ENCODE measurements at places on chromosomes 2 and 18. TPM values are rescaled to one million over a fixed set of nuclear protein-coding genes. Genes with fewer than 3 reads are reported as not detected.

Gene PTMA
- 1,116 TPM for total RNA-seq

- no peak for DNase-seq
Measured at GRCh38 chr2:159265171-159265576, 21.3 kb downstream of the WDSUB1 start.

GRCh38 chr2:14634489-14635390 lies 2.2 kb downstream of the LRATD1 start:
- peak; percentile 82 for DNase-seq

- no peak for DNase-seq
Measured at GRCh38 chr2:74525717-74526648, at the start of gene DQX1. Gene DQX1 (minus strand): TSS chr2:74526231. CDS start chr2:74525729, 502 bp downstream.

- no peak for DNase-seq
Measured at GRCh38 chr2:235864733-235865515, 303.3 kb downstream of the GBX2 start.

DNA sequence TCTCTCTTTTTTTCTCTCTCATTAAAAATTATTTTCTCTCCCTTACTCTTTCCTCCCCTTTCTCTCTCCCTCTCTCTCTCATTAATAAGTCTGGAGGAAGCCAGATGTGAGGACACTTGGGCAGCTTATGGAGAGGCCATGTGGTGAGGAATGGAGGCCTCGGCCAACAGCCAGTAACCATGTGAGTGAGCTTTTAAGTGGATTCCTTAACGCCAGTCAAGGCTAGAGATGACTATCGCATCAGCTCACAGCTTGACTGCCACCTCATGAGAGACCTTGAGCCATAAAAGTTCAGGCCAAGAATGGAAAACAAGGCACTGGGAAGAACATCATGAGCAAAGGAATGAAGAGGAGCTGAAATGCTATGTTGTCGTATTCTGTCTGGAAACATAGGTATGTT lies 39.1 kb downstream of the ETAA1 start:
- no peak for DNase-seq

DNA sequence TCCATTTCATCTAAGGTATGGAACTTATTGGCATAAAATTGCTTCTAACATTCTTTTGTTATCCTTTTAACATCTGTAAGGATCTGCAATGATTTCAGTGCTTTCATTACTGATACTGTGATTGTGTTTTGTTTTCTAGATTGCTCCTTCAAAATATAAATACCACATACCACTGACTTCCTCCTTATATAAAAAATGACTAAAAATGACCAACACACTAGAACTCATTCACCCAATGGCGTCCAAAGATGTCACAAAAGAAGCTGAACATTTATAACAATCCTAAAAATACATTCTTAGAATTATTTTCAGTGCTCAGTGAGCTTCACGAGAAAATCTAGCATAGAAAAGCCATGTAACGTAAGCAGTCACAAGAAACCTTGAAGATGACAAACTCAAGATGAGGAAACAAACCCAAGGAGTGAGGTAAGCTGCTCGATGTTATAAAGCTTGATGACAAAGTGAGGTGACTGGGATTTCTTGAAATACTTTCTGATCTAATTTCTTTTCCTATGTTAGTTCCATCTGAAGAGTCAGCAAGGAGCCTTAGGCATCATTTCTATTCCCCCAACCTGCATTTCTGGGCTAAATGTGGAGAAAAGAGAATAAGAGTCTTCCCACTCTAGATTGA lies 42.6 kb downstream of the PNO1 start:
- no peak for DNase-seq

- DNase-seq, result no peak
Measured at GRCh38 chr2:149364839-149365238, 34.5 kb downstream of the LYPD6 start.

DNA sequence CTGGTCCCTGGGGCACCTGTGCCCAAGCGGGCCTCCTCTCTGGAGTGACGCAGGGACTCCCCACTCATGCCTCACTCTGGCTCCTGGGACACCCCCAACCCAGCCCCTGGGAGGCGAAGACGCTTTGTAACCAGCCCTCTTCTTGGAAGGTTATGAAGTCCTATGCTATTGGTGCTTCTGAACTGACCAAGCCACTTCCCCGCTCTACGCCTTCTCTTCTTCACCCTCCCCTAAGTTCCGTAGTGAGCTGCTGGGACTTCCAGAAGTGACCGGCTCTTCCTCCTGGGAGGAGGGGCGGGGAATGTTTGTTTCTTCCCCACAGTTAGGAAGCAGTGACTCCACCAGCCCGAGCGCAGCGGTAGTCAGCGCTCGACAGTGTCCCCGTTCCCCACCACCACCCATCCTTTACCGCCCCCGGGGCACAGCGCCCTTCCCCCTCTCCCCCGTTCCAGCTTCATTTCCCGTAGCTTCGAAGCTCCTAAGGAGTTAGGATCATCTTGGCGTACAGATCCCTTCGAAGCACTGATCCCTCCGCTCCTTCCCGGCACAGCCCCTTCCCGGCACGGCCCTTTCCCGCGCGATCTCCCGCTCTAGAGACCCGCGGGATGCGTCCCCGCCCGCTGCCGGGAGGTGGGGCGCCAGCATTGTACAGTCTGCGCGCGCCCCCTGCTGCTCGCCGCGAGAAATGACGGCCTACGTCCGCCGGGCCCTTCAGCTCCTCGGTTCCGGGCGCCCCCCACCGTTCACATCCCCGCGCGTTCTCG lies 25.3 kb upstream of the NOTO start:
- DNase-seq, result peak; percentile 92

GRCh38 chr2:232492236-232492848 lies 4.7 kb upstream of the ECEL1 start:
- no peak for DNase-seq

GRCh38 chr2:224134003-224134734 lies 95.1 kb upstream of the SERPINE2 start:
- DNase-seq, result no peak

DNA sequence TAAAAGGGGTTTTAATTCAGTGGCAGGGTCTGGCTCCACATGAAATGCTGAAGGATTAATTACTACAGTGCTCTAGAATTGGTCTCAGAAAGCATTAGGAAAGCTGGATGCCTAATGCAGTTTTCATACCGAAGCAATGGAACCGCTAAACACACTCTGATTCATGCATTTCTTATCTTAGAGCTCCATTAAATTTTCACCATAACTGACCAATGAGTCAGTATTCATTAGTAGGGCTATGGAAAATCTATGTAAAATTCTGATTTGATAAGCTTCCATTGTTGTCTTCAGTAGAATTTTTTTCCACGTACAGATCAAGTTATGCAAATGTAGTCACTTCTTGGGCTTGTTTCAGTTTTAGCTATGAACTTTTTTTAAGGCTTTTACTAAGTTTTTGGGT lies 359.9 kb downstream of the ARHGAP15 start:
- DNase-seq, result no peak

All from progenitor cell of endocrine pancreas (in vitro differentiated cells).